Activated CD4-positive, alpha-beta memory T cell treated with anti-CD3 and anti-CD28 coated beads, Interleukin-2, amount 10 ng/mL, durations not matched to agents 7 days and 5 days (primary cell): ENCODE measurements at places on chromosomes 12 and 14.
A peak's percentile ranks its signal among the peaks of the same experiment; 100 is the strongest.

DNA sequence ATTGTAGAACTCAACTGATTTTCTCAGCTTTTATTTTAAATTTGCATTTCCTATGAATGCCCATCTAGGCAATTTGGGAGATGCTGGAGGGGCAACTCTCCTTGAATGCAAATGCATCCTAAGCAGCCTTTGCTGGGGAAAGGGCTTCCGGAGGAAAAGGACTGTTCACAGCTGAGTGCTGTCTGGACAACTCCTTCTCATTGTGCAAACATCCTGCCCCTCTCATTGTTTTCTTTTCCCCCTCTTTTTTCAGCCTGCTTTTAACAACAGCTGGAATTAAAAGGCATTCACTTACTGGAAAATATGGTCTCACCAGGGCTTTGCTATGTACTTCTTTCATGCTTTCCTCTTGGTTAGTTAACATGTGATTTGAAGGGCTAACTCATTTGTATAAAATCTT, 397.8 kb downstream of the FUT8 start:
- DNase-seq = no peak

DNA sequence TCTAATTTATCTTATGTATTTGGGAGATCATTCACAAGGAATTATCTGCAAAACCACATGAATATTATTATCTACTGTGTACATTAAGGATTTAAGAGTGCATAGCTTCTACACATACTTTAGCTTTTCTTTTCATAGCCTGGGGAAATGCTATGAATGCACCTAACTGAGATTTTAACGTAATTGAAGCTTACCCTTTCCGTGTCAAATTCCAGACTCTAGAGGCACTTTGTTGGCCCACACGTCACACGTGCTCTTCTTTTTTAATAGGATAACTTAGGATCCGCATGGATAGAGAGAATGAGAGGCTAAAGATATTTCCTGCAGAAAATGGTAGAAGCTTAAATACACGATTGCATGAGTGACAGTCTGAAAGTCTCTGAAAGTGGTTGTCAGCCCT, 481.1 kb downstream of the PCNX1 start:
- no peak for DNase-seq

DNA sequence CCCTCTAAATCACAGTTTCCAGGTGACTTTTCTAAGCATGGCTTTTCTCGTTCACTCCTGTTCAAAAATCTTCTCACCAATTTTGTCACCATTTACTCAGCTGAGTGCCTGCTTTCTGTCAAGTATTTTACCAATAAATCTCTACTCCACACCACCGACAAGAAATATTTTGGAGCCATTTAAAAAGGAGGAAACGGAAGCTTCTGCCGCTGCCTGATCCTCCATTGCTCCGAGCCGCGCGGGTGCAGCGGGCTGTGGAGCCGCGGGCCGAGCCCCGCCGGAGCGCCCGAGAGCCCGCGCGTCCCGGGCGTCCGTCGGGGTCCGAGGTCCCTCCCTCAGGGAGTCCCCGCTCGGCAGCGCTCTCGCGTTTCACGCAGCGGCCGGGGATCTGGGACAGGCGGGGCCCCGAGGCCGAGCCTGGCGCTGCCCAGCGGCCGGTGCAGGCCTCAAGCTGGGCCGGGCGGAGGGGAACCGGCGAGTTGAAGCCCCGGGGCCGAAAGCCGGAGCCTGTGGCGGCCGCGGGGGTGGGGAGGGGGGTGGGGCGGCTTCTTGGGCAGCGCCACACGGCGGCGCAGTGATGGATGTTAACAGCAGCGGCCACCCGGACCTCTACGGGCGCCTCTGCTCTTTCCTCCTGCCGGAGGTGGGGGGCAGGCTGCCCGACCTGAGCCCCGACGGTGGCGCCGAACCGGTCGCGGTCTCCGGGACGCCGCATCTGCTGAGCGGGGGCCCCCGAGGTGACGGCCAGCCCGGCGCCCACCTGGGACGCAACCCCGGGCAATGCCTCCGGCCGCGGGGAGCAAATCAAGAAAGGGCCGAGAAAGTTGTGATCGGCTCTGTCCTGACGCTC, 1.1 kb upstream of the HEBP1 start:
- DNase-seq = peak; percentile 29

- no peak for DNase-seq
Observed at GRCh38 chr14:72945356-72946027, 19.2 kb downstream of the DCAF4 start.

GRCh38 chr12:41212625-41213024, 24.5 kb downstream of the PDZRN4 start:
- no peak for DNase-seq

GRCh38 chr12:89267404-89267803, 84.9 kb downstream of the DUSP6 start:
- no peak for DNase-seq

GRCh38 chr12:80219345-80219744, 120.0 kb downstream of the OTOGL start:
- DNase-seq = no peak

DNA sequence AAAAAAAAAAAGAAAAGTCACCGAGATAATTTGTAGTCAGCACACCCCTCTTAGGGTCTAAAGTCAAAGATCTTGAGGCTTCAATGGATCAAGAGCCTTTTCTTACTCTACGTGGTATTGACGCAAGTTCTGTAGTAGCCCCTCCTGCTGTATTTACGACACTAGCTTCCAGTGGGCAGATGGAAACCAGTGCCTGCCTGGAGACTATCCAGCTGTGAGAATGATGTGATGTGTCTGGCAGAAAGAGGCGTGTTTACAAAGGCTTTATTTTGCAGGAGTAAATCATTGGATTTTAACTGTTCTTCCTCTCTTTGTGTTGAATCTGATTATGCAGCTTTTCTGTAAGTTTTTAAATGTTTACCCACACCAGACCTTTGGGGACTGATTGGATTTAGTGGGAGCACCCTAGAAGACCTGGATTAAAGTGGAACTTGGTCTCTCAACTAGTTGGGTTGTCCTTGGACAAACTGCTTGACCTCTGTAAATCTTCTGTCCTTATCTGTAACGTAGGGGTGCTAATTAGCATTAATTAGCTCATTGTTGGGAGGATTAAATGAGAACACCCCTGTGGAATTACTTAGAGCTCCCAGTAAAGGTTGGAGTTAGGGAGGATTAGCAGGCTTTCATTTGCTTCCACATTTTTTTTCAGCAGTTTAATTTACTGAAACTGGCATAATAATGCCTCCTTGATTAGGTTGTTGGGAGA, 72.4 kb downstream of the RASSF3 start:
- DNase-seq = no peak

DNA sequence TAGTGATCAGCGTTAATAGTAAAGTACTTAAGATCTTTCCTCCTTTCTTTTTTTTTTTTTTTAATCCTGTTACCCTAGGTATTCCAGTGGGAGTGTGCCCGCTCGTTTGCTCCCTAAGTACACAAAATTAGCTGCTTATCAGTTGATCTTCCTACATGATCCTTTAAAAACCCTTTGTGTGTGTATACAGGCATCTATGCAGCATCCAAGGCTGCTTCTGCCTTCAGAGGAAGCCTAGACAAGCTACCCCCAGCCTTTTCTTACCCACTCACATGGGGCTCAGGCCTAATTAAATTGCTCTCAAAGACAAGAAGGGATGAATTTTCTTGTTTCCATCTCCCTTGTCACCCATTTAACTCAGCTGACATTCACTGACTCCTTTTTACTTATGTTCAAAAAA, 343.4 kb upstream of the LMO3 start:
- no peak for DNase-seq

GRCh38 chr12:90977224-90977623, 22.2 kb upstream of the CCER1 start:
- no peak for DNase-seq

- DNase-seq = no peak
Observed at GRCh38 chr12:14443531-14443930, 78.0 kb downstream of the ATF7IP start.

GRCh38 chr12:50025187-50026059, at the start of gene RACGAP1:
Gene RACGAP1 (minus strand): TSS chr12:50025494. CDS start chr12:50016715, 8,779 bp downstream.
- DNase-seq = peak; percentile 98

DNA sequence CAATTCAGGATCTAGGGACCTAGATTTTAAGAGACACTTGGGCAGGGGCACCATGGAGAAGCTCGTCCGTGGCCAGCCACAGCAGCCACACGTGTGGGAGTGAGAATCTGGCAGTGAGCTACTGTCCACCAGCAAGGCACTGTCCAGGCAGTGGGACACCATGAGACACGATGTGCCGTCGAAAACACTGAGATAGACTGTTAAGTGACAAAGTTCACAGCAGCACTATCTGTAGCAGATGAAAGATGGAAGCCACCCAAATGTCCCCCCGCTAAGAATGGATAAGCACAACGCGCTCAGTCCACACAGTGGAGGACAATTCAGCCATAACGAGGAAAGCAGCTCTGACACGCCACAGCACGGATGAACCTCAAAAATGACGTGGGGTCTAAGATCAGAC, 19.7 kb downstream of the RILPL1 start:
- DNase-seq = no peak

DNA sequence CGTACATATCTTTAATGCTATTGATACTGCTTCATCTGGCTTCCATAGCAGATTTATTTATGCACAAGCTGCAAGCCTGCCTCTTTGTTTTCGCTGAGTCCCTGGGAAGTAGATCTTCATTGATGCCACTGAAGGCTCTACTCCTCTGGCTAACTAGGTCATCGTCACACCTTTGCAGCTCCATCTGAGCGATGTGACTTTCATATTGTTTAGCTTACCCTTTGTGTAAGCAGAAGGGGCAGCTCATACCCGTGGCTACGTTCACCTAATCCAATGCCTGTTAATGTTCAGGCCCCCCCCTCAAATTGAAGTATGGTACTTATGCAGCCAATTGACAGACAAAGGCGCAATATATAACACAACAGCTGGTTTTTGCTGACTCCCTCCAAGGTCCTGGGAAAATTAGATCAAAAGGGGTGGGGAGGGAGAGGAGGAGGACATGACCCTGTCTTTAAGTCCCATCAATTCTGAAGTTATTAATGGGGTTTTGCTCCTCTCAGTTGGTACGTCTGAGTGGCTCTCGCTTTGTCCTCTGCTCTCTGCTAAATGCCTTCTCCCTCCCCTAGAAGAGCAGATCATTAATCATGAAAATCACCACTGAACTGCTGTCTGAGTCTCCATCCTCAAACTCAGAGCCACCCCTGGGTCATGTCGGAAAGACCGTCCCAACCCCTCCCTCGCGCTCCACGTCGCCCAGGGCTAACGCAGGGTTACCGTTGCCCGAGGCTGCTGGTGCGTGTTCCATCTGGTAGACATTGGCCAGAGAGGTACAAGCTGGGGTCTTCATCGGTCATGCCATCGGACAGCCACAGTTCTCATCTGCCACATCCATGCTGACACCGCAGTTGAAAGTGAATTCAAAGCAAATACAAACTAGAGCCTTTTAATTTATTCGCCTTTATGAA, 128.8 kb downstream of the ADGRD1 start:
- DNase-seq = no peak

GRCh38 chr12:99453836-99454538, 193.6 kb upstream of the GARIN6 start:
- DNase-seq = no peak

- no peak for DNase-seq
Observed at GRCh38 chr14:76848879-76849278, 22.7 kb downstream of the LRRC74A start.

DNA sequence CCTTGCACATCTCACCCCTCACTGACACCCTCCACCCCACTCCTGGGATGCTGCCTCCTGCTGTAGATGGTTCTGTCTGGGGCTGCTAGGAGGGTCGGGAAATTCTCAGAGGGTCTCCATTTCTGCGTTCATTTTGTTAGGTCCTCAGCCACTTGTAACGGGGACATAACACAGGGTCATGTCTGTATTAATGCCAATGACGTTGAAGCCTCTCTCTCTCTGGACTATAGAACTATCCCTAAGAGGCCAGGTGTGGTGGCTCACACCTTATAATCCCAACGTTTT, 14.6 kb downstream of the SIVA1 start:
- DNase-seq = no peak

GRCh38 chr14:69039288-69039628, 60.2 kb upstream of the ACTN1 start:
- DNase-seq = no peak

DNA sequence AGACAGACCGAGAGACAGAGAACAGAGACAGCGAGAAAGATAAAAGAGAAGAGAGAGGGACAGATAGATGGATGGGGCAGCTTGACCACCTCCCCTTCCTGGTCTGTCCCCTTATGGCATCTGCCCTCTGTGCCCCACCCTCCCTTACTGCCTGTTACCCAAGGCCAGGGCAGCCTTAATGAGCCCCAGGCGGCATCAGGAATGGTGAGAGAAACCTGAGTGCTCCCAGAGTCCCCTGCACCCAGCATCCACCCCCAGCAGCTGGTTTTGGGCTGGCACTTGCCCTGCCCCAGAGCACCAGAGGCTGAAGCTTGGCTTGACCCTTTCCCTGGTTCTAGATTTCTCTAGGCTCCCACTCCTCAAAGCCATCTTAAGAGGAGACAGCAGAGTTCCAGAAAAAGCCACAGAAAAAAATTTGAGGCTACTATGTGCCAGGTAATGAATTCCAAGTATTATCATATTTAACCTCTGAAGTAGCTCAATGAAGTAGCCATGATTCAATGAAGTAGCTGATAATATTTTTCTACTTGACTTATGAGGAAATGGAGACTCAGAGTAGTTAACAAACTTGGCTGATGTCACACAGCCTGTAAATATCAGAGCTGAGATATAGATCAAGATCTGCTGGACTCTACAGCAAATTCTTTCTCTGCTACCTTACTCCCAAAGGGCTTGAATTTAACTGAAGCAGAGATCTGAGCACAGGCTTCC, 2.0 kb upstream of the ZNF385A start:
- no peak for DNase-seq
